Skin of body (tissue), 3 donors: ENCODE measurements at places on chromosomes 16 and 17. TPM values are rescaled to one million over a fixed set of nuclear protein-coding genes. Genes with fewer than 3 reads are reported as not detected.

DNA sequence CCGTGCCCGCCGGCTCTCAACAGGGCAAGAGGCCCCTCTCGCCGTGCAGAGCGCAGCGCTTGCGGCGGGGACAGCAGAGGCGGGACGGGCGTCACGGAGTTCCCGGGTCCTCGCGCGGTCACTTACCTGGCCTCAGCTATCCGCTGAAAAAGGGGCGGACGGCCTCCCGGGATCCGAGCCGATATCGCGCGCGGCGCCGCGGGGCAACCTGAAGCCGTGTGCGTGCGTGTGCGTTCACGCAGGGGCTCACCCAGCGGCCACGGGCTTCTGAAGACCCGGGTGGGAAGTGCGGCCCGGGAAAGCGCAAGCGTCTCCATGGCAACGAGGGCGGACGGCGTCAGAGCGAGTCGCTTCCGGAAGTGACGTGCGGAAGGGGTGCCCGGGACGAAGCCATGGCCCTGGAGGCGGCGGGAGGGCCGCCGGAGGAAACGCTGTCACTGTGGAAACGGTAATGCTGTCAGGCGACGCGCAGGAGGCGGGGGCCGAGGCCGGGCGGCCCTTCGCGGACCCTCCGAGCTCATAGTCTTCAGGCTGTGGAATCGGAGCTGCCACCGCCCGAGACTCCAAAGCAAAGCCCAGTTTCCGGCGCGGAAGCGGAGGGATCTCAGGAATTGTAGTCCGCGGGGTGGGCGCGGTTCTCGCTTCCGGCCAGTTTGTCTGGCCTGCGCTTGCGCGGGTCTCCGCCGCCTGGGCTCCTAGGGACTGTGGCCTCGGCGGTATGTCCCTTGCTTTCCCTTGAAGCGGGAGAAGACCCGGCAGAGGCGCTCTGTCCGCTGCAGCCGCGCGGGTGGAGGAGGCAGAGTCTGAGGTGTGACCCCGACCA lies at the start of gene ENDOV:
Gene ENDOV, plus strand, starts transcription at position 365 of the 823 bp plus-strand sequence. Its CDS starts 28 bp downstream, at position 393.
- peak; percentile 89 for DNase-seq

- DNase-seq = no peak
Measured at GRCh38 chr17:48611681-48612455, 1.1 kb upstream of the HOXB7 start.

DNA sequence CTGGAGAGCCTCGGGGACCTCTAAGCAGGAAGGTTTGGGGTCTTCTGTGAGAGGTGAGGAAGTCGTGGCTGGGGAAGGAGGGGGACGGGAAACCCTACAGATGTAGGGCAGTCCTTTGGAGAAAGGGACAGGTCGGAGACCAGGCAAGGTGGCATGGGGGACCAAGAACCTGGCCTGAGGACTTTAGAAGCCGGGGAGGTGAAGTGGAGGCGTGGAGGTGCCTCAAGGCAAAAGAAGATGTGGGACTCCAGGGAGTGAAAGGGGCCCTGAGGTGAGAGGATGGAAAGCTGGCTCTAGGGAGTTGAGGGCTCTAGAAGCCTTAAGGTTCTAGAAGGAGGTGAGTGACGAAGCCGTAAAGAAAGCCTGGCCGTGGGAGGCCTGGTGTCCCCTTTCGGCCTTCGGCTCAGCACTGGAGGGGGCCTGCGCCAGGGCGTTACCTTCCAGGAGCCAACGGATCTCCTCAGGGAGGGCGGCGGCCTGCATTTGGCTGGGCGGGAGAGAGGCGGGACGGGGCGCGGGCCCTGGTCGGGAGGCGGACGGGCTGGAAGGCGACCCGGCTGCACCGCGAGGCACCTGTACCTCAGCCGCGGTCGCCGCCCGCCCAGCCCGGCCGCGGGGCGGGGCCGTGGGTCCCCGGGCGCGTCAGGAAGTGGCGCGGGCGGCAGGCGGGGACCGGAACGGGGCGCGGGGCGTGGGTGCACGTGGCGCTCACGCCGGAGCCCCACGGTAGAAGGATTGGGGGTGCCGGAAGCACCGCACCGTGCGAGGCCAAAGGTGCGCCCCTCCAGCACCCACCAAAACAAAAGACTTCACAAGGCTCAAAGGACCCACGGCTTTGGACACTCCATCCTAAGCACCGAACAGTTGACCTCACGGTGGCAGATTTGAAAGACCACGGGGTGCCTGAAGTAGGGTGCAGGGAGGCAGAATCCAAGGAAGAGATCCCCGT lies at the start of gene SKAP1:
Gene SKAP1, minus strand, starts transcription at position 577 of the 949 bp plus-strand sequence.
- DNase-seq = no peak

- DNase-seq = no peak
Measured at GRCh38 chr17:58956997-58957724, 149.5 kb downstream of the TRIM37 start.

DNA sequence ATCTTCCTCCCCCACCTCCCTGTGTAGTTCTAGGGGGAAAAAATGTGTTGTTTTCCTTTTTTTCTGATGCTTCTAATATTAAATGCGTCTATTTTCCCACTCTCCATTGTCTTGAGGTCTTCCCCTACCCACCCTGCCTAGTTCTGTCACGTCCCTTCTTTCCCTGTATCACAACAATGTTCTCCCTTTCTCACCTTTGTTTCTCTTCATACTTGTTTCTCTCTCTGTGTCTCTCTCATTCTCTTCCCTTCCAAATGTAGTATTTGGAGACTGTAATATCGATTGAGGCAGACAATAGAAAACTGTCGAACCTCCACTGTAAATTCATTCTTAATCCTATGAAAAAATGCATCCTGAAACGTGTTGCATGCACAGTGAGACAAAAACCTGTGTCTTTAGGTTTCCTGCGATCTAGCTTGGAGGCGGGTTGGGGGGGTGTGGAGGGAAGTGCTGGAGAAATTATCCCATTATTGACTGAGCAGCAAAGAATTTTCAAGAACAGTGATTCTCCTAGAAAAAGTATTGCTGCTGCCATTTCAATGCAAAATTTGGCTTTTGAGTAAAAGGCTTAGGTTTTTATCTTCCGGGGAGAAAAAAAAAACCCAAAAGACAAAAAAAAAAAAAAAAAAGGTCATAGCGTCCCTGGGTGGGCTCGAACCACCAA lies 1.3 kb upstream of the PSMB3 start:
- no peak for DNase-seq

DNA sequence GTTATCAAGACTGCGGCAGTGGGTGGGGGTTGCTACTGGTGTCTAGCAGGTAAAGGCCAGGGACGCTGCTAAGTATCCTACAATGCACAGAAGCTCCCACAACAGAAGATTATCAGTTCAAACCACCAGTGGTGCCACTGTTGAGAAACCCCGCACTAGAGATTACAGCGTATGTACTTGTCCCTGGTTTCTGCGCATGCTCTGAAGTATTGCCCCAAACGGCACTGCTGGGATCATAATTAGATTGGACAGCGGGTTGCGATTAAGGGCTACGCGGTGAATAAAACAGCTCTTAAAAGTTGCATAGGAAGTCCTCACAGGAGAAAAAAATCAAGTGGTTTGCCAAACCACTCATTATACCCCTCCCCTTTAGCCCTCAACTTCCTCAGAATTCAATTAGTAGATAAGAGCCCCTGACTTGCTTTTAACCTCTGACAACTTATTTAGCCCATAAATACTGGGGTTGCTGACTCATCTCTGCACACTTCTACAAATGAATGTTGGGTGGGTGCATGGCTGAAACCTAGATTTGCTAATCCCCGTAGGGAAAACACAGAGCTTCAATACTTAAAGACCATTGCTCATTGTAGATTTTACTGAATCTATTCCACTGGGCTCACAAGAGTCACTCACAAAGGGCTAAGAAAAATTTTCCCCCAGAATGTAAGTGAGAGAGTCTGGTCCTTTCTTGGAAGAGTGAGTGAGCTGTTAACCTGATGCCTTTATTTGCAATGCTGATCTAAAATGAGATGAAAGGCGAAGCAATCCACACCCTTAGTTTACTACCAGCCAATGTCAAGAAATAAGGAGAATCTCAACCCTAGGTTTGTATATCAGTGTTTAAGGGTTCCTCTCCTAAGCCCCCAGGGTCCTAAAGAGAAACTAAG lies 91.8 kb downstream of the RGS9 start:
- DNase-seq = no peak

GRCh38 chr16:85850344-85850880 lies 48.5 kb upstream of the IRF8 start:
- no peak for DNase-seq

DNA sequence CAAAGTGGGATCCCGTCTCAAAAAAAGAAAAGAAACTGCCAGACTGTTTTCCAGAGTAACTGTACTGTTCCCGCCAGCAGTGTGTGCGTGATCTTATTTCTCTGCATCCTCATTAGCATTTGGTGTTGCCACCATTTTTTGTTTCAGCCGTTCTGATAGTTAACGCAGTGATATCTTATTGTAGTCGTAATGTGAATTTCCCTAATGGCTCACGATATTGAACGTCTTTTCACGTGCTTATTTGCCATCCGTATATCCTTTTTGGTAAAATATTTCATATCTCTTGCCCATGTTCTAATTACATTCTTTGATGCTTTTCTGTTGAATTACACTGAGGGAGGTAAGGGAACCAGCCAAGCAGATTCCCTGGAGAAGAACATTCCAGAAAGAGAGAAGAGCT lies 92.4 kb downstream of the SEC14L1 start:
- DNase-seq = no peak

DNA sequence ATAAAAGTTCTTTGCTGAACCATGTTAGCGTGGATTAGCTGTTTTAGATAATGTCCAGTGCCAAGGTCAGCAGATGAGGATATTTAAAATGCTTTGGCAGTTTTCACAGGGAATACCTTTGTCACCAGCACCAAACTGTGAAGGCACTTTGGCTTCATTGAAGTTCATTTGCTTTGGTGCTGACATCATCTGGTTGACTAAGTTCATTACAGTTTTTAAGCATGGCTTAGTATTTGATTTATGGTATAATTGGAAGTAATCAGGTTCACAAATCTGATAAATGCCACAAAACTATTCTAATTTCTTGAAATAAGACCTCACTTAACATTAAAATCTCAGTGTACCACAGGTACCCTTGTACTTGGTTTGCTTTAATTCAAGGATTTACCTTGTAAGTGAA lies 4.3 kb downstream of the GID4 start:
- DNase-seq = no peak

DNA sequence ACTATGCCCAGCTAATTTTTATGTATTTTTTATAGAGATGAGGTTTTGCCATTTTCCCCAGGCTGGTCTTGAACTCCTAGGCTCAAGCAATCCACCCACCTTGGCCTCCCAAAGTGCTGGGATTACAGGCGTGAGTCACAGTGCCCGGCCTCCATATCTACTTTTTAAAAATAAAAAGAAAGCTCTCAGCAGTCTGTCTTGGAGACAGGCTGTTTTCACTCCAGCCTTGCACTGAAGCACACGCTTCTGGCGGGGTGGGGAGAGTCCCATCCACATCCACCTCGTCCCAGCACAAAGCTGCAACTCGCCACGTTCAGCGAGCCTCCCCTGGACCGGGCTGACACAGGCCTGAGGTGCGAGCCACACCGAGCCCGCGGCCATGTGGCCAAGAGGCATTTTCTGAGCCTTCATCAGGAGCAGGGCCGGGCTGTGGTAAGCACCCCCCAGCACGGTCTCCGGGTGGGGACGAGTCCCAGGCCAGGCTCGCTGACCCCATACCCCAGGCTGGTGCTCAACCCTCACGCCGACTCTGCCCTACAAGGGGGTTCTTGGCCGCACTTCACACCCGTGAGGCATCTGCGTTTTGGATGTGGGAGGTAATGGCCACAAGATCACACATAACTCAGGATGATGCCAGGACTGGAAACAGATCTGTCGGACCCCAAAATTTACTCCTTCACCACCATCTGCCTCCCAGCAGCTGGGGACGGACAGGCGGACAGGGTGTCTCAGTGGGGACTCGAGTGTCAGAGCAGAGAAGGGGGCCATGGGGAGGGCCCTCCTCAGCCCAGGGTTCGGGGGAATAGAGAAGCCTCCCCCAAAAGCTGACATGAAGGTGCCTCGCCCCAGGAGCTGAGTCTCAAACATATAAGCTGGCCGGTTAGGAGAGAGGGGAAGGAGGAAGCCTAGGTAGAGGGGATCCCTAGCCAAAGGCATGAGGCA lies 28.6 kb downstream of the TBC1D16 start:
- no peak for DNase-seq

DNA sequence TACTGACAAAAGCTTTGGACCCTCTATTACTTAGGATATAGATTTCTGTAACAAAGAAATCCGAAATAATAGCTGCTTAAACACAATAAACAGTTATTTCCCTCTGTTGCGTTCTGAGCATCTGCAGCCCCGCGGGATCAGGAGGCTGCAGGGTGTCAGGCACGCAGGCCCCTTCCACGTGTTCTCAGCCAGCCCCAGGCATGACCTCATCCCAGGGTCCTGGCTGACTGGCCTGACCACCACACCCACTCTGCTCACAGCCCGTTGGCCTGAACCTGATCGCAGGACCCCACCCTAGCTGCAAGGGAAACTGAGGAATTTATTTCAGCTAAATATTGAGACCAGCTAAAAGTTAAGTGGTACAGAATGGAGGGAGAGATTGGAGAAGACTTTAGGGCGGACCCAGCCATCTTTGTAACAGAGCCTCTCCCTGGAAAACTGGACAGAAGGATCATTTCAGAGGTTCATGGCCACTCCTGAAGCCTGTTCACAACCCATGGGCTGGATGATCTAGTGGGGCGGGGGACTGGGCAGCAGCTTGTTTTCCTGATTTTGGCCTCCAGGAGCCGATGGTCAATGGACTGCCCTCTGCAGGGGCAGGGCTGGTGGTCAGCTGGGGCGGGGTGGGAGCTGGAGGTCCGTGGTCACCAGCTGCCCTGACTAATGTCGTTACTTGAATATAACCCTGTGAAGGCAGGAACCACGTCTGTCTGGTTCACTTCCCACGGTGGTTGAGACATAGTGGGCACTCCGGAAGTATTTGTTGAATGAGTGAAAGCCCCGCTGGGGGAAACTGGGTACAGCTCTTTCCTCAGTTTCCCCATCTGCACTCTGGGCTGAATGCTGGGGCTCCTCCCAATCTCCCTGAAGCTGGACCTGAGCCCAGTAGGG lies 10.9 kb downstream of the CETP start:
- DNase-seq = no peak

GRCh38 chr17:9509236-9509816 lies 66.3 kb downstream of the STX8 start:
- DNase-seq = no peak

- DNase-seq = no peak
Measured at GRCh38 chr16:21950782-21951521, 2.2 kb upstream of the UQCRC2 start.

GRCh38 chr17:77827511-77827910 lies 131.0 kb upstream of the TNRC6C start:
- no peak for DNase-seq

DNA sequence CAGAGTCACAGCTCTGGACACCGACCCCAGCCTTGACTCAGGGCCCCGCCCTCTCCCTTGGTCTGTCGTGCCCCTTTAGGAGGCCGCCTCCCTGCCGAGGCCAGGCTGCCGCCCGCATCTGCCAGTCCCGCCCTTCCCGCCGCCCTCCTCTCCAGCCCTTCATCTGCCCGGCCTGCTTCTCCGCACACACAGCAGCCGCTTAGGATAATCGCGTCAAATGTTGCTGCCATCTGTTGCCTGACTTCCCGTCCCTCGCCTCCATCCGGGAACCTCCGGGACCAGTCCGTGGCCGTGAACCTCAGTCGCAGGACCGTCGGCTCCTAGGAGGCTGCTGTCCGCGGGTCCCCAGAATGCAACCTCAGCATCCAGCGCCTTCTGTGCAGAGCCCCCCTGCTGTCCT lies 11.9 kb downstream of the GSE1 start:
- no peak for DNase-seq

Gene SLC52A1
- total RNA-seq = 0.59 TPM

Gene MBTD1
- total RNA-seq = 41.1 TPM

Gene TBC1D3E
- not detected for total RNA-seq

Gene PRSS22
- total RNA-seq = 4.6 TPM

Gene HOXB1
- total RNA-seq = not detected

Gene MAPT
- 4.8 TPM for total RNA-seq
